Muscle of back (tissue), 13 donors: ENCODE measurements at places on chromosomes 5 and 9.

DNA sequence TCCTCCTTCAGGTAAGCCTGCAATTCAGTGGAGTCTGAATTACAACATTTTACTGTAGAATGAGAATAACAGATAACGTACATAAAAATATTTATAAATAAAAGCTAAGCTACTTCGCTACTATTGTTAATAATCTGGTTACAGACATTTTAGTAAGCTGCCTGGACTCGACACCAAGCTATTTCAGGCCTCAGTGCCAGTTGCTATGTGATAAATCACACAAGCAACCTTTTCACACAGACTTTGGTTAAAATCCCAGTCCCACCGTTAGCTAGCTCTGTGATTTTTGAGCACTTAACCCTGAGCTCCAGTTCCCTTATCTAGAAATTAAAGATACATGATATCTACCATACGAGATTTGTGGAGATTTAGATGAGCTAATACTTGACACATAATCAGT, 99.9 kb downstream of the RFK start:
- no peak for DNase-seq

DNA sequence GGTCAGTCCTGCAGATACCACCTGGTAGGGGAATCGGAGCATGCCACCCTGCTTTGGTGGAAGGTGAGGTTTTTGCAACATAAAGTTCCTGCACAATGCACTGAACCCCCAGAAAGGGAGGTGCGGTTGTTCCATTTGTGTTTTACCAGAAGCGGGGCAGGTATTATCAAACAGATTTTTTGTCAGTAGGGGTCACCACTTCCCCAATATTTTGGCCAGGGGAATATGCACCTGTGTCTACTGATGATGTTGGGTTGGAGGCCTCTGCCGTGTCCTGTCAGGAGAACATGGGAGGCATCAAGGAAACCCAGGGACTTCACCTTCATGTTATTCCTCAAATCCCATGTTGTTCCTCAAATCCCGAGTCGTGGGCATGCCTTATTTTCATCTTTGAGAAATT, 438.7 kb downstream of the NTRK2 start:
- DNase-seq, result no peak

DNA sequence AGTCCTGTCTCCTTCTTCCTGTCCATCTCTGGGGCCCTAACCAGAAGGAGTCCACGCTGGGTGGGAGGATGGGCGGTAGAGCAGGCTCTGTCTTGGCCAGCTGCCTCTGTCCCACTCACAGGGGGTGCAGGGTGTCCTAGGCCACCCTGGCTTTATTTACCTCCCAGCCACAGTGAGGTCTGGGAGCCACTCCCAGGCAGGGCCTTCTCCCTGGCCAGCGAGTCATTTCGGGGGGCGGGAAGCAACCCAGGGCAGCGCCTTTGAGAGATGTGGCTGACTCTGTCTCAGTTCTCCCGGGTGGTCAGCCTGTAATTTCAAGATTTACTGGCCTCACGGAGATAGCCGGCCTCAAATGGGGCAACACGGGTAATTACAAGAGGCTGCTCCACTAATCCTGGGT, 67.4 kb upstream of the PTCH1 start:
- DNase-seq, result no peak

GRCh38 chr5:153571162-153571561, 80.7 kb downstream of the GRIA1 start:
- no peak for DNase-seq

GRCh38 chr5:90265545-90265857, 144.1 kb downstream of the CETN3 start:
- DNase-seq, result no peak

- no peak for DNase-seq
Observed at GRCh38 chr9:27495480-27496134, 28.5 kb upstream of the IFNK start.

DNA sequence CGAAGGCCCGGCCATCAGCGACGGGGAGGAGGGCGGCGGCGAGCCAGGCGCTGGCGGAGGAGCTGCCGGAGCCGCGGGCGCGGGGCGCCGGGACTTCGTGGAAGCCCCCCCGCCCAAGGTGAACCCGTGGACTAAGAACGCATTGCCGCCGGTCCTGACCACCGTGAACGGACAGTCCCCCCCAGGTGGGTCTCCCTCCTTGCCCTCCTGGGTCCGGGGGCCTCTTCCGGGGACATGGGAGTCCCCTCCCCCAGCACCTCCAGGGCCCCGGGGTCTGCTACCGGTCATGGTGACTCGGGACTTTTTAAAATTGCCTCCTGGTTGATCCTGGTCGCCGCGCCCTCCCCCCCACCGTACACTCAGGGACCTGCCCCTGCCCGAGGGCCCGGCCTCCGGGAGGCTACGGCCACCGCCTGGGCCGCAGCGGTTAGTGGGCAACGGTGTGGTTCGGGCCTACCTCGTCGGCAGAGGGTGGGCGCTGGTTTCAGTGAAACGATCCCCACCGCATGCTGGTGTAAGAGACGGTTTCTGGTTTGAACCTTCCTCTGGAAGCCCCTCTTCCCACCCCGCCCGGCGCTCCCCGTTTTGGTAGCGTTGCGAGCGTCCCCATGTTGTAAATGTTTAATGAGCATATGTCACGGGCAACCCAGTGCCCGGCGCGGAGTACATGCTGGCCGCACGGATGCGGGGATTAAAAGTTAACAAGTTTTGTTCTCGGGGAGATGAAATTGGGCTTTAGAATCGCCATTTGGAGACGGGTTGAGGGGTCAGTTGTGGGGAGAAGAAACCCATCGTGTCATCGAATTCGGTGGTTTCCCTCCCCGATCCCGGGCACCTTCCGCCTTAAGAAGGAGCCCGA, 1.1 kb downstream of the LARP1 start:
- no peak for DNase-seq

GRCh38 chr9:79731171-79731890, 159.6 kb downstream of the TLE4 start:
- peak; percentile 10 for DNase-seq

GRCh38 chr5:102691434-102691833, 63.7 kb upstream of the PAM start:
- DNase-seq, result no peak

DNA sequence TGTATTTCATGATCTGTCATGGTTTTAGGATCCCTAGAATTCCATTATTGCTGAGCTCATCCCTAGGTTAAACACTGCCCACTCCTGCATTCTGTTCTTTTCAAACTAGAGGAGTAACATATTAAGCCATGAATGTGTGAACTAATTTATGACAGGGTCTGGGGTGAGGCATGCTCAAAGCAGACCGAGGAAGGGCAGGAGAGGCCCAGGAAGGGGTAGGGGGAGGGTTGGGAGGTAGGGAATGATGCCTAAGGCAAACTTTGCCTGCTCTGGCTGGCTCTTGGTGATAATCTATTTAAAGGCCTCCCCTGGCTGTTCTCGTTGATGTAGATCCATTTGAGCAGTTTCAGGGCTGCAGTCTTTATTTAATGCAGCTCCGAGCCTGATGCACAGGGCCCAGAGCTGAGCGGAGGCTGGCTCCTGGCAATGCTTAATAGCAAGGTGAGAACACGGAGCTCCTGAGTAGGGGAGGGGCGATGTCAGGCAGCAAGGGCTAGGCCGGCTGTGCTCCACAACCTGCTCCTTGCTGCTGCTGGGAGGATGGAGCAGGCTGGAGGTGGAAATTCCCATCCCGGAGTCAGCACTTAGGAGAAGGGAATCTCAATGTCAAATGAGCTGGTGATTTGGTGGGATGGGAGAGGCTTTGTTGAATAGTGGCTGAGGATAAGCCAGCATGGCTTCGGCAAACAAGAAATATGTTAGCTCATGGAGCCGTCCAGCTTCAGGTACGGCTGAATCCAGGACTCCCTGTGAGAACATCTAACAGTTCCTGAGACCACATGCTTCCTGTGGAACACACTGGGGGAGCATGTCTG, 73.2 kb upstream of the UNC5A start:
- DNase-seq, result no peak

- no peak for DNase-seq
Observed at GRCh38 chr5:125402787-125403186, 656.3 kb upstream of the ZNF608 start.

- DNase-seq, result no peak
Observed at GRCh38 chr5:89241186-89241585, 358.2 kb upstream of the MEF2C start.

GRCh38 chr5:169161022-169161680, 139.8 kb downstream of the SLIT3 start:
- DNase-seq, result peak; percentile 48

DNA sequence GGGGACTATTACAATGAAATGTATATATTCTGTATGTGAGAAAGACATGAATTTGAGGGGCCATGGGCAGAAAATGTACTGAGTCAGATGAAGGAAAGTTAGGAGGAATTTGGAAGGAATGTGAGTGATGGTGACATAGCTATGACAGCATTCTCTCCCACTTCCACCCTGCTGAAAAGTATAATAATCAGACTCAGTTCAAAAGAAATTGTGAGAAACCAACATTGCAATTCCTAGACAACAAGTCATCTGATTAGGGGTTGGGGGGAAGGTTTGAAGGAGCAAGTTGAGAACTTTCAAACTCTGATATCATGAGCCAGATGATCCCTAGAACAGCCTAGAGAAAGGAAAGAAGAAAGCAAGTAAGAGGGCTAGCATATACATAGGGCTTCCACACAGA, 370.6 kb downstream of the DMRTA1 start:
- no peak for DNase-seq

GRCh38 chr9:133250741-133251170, 24.2 kb downstream of the ABO start:
- no peak for DNase-seq

DNA sequence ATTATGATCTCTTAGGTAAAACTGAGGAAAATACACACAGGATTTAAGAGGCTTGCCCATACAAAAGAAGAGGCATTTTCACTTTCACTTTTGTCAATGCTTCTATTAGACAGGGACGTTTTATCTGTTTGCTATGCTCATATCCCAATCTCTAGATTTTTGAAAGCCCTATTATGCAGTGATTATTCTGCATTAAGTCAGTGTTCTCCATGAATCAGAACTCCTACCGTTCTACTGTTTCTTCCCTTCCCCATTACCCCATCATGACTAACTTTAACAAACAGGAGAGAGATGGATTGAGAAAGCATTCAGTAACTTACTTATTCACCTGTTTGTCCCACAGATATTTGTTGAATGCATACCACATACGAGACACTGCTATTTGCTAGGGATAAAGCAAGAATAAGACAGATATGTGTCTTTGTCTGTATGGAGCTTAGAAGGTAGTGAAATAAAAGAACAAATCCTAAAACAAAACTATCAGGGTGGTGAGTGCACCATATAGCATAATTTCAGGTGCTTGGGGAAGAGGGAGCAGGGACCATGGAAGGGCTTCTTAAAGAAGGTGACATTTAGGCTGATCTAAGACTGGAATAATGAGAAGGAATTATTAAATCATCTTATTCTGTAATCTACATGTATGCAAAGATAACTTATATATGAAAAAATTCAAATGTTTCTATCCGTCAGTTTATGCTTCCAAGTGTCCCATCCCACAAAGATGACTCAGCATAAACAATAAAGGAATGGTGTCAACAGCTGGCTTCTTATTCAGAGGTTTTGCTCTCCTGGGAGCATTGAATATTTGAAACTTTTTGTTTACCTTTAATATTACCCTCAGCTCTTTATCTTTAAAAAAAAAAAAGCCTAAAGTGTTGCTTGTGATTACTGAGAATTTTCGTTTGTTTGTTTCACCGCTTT, 328.1 kb downstream of the HINT1 start:
- DNase-seq, result peak; percentile 2

DNA sequence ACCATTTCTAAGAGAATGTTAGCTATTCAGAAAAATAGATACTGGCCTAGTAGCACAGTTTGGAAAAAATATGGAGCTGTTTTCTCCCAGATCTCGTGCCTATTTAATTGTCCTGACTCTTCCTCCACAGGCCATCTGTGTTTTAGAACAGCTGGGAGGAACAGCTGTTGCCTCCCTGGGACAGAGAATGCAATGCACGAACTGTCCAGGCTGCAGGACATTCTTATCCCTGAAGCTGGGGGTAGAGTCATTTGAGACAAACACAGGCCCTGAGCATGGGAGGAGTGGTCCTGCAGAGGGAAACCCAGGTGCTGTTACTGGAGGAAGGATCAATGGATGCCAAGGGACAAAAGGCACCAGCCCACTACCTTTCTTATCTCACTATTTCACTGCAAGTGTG, 20.9 kb upstream of the SPARC start:
- peak; percentile 84 for DNase-seq

- DNase-seq, result no peak
Observed at GRCh38 chr5:163496286-163496685, 9.1 kb upstream of the MAT2B start.

DNA sequence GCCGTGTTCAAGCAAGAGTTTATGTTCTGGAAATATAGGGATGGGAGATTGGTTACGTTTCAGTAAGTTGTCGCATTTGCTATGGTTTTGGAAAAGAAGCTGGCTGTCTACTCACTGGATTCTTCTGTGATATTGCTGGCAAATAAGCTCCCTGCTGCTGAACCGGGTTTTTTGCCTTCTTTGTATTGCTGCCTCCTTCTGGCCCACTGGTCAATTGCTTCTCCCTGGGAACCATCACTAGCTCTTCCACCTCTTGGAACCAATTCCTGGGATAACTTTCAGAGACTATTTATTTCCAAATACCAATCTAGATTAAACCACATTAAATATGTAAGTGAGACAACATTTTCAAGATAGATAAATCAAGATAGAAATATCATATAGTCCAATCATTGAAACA, 43.0 kb downstream of the NUDT12 start:
- no peak for DNase-seq

DNA sequence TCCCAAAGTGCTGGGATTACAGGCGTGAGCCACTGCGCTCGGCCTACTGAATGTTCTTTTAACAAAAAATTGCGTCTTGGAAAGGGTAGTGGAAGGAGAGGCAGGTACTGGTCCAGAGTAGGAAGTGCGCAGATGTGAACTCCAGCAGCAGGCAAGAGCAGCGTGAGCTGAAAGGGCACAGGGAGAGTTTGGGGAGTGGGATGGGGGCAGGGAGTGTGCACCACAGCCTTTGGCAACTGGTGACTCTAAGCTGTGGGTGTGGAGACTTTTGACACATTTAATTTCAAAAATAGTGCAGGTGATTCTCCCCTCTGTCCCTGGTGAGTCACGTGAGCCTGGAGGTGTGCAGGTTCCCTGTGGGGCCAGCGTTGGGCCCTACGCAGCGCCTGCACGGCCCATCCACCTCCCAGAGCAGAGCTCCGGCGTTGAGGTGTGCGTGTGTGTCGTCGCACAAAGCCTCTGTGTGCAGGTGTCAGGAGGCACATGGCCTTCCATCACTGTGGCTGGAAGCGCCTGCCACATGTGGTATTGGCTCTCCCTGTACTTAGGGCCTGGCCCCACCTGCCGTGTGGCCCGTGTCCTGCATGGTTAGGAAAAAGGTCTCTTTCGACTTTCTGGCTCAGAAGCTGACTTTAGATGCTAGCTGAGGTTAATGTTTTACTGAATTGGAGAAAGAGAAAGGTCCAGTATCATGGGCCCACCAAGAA, 11.5 kb downstream of the SQSTM1 start:
- DNase-seq, result no peak
